ENCODE measurements at places on chromosomes 2 and 18. TPM values are rescaled to one million over a fixed set of nuclear protein-coding genes. Genes with fewer than 3 reads are reported as not detected.

GRCh38 chr2:177285892-177286715, 21.6 kb upstream of the NFE2L2 start:
- no peaks in the 10 kb centered on the region for H3K27me3 ChIP-seq
- H3K4me1 ChIP-seq = no peaks in the 10 kb centered on the region
- no peaks in the 10 kb centered on the region for H3K36me3 ChIP-seq
- H3K27ac ChIP-seq = no peak overlapping the region
- no peak for DNase-seq

DNA sequence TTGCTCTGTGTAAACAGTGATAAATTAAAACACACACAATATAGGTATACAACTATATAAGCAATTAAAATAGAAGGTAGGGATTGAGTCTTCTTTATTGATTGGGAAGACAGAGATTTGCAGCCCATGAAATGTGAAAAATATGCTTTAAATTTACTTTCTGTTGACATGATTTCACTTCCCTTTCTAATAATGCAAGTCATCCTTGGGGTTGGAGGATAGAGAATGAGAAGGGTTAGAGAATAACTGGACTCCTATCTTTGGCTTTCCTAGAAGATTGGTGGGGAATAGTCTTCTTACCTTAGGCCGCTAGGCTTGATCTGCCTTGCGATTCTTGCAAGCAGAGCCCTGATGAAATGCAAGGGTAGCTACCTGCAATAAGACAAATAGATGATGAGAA, 339.8 kb downstream of the NYAP2 start:
- no peaks in the 10 kb centered on the region for H3K27me3 ChIP-seq
- H3K4me3 ChIP-seq = no peak overlapping the region
- H3K4me1 ChIP-seq = no peaks in the 10 kb centered on the region
- H3K36me3 ChIP-seq = no peaks in the 10 kb centered on the region
- no peak for DNase-seq

GRCh38 chr2:67528320-67528719, 131.2 kb downstream of the ETAA1 start:
- H3K27ac ChIP-seq = no peak overlapping the region
- no peaks in the 10 kb centered on the region for H3K4me1 ChIP-seq
- H3K27me3 ChIP-seq = no peaks in the 10 kb centered on the region
- H3K4me3 ChIP-seq = no peak overlapping the region
- DNase-seq = no peak

- H3K27ac ChIP-seq = no peak overlapping the region
- no peaks in the 10 kb centered on the region for H3K4me1 ChIP-seq
- H3K4me3 ChIP-seq = no peak overlapping the region
- no peaks in the 10 kb centered on the region for H3K27me3 ChIP-seq
- no peaks in the 10 kb centered on the region for H3K36me3 ChIP-seq
Measured at GRCh38 chr2:227491386-227491785, 19.4 kb downstream of the AGFG1 start.

DNA sequence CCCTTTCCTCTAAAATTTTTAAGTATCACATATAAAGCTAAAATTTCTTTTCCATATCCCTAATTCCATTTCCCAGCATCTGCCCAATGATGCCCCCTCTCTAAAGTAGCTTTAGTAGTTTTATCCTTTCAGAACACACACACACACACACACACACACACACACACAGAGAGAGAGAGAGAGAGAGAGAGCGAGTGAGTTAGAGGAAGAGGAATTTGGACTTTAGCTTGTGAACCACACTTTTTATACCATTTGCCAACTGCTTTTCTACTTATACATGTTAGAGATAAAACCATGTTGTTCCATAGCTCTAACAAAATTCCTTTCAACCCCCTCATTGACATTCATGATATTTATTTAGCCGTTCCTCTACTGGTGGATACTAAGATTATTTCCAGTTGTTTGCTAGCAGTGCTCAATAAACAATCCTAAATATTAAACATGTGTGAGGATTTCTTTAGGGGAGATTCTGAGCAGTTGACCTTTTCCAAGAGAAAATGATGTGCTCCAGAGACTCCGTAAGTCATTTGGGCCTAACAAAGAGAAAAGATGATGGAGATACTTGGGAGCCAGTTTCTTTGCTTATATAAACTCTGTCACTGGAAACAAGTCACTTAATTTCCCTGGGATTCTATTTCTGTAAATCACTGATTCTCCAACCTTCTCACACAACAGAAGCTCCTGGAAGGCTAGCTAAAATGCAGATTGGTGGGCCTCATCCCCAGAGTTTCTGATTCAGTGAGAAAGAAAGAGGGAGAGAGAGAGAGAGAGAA, 229.7 kb upstream of the SP5 start:
- DNase-seq = peak; percentile 12
- no peaks in the 10 kb centered on the region for H3K27me3 ChIP-seq
- no peak overlapping the region for H3K4me3 ChIP-seq
- H3K4me1 ChIP-seq = no peaks in the 10 kb centered on the region
- no peaks in the 10 kb centered on the region for H3K36me3 ChIP-seq

DNA sequence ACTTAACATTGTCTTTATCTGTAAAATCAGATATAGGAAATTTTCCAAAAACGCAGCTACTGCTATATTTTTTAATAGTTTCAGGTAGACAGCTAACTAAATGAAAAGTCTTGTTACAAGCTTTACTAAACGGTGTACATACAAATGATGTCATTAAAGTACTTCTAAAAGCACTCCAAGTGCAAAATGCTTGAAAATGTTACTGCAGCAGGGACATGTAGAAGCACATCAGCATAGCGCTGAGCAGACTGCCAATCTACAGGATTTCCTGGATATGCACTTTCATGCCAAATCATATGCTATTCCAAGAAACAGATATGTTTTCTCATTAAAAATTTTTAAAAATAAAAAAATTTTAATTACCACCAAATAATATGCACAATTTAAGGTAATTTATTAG, 61.7 kb downstream of the SMAD2 start:
- no peaks in the 10 kb centered on the region for H3K36me3 ChIP-seq
- no peak overlapping the region for H3K4me3 ChIP-seq
- no peak overlapping the region for H3K27ac ChIP-seq
- no peaks in the 10 kb centered on the region for H3K4me1 ChIP-seq
- H3K27me3 ChIP-seq = no peaks in the 10 kb centered on the region

GRCh38 chr2:69509011-69509749, 71.9 kb upstream of the NFU1 start:
- no peaks in the 10 kb centered on the region for H3K36me3 ChIP-seq
- H3K4me3 ChIP-seq = no peak overlapping the region
- no peak overlapping the region for H3K27ac ChIP-seq
- peak; percentile 38 for DNase-seq
- no peaks in the 10 kb centered on the region for H3K27me3 ChIP-seq

DNA sequence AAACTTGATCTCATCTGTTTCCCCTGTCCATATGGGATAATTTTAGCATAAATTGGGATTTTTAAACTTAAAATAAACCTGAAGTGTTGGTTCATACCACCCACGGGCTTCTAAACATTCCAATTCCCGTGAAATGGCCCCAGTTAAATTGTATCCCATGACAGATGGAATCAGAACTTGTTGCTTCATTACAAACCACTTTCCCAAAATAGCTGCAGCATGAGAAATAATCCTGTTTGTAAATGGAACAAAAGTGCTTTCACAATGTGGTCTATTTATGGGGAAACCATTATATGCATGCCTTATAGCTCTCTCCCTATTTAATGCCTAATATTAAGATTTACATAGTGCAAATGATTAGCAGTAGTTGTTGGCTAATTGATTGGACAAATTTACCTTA, 15.9 kb downstream of the SCG2 start:
- no peak overlapping the region for H3K4me3 ChIP-seq
- H3K27ac ChIP-seq = no peak overlapping the region
- DNase-seq = no peak
- H3K4me1 ChIP-seq = no peaks in the 10 kb centered on the region
- no peaks in the 10 kb centered on the region for H3K27me3 ChIP-seq

- H3K36me3 ChIP-seq = no peaks in the 10 kb centered on the region
- DNase-seq = no peak
- H3K4me1 ChIP-seq = no peaks in the 10 kb centered on the region
- H3K27me3 ChIP-seq = no peaks in the 10 kb centered on the region
Measured at GRCh38 chr18:67367540-67367939, 149.0 kb downstream of the DSEL start.

DNA sequence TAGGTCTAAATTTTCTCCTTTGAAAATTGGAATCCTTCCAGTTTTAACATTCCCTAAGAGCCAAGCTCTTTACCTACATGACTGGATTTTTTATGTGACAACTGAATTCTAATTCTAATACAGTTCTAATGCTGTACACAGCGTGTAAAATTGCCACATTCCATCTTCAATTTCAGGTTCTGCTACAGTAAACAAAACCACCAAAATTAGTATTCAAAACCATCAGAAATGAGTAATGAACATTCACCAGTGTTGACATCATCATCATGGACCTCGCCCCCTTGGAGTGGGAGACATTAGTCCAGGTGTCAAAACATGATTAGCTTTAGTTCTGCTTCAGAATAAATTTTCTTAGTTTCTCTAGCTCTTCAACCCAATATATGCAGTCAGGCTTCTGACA, 133.6 kb downstream of the MBD2 start:
- no peaks in the 10 kb centered on the region for H3K4me1 ChIP-seq
- no peak overlapping the region for H3K4me3 ChIP-seq
- DNase-seq = no peak

GRCh38 chr2:211854832-211855231, 683.8 kb downstream of the ERBB4 start:
- H3K27ac ChIP-seq = no peak overlapping the region
- H3K36me3 ChIP-seq = no peaks in the 10 kb centered on the region

C2orf81 gene
- 0.62 TPM for total RNA-seq

KCMF1 gene
- 96.2 TPM for total RNA-seq

MAPK4 gene
- 1.8 TPM for total RNA-seq

CCDC121 gene
- 2.8 TPM for total RNA-seq
